ENCODE measurements at places on chromosomes 7 and 10.

GRCh38 chr10:122112625-122113160 lies 123.7 kb downstream of the TACC2 start:
- DNase-seq, result peak; percentile 90

- DNase-seq, result no peak
Measured at GRCh38 chr7:136074843-136075242, 97.7 kb upstream of the MTPN start.

GRCh38 chr7:157820796-157821195 lies 484.0 kb downstream of the DNAJB6 start:
- no peak for DNase-seq

- peak; percentile 60 for DNase-seq
Measured at GRCh38 chr10:91389636-91390512, 20.3 kb upstream of the HECTD2 start.

GRCh38 chr7:28675429-28675828 lies 263.1 kb downstream of the CREB5 start:
- no peak for DNase-seq

DNA sequence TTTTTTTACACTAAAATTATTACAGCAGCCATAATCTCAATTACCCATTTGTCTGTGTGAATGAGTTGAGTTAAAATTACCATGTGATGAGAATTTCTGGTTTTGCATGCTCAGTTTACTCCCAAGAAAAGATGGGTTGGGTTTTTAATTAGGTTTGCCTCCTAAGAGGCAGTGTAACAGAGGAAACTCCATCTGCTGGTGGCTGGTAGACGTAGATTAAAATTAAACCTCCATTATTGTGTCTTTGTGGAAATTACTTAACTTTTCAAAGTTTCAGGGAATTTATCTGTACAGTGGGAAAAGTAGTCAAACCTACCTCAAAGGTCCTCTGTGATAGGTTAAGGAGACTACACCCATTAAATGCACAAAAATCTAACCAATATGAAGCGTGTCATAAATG lies 954.2 kb downstream of the PCDH15 start:
- no peak for DNase-seq

DNA sequence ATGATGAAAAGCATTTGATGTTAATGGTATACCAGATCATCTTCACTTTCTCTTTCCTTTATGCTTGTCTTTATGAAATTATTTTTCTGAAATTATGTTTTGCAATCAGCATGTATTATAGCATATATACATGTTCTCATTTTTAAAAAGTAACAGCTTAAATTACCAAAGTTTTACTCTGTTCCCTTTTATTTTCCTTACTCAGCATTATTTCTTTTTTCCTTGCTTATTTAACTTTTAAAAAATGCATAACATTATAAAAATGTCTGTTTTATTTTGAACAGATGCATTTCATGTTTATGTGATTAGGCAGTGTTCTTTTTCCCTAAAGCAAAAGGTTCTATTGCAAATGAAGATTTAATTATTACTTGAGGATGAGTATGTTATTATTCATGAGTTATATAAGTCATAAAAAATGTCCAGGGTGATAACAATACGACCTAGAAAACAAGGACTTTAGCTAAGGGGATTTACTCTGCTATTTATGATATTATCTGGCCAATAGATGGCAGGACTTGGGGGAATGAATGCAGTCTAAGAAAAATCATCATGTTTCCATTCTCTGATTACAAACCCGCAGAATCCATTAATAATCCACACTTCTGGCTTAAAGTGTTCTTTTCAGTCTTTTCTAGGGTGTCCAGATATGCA lies 38.5 kb downstream of the CABCOCO1 start:
- DNase-seq, result no peak

GRCh38 chr7:153640586-153640985 lies 411.6 kb upstream of the DPP6 start:
- no peak for DNase-seq

Data from kidney capillary endothelial cell (primary cell).